Cortex of kidney (tissue), 1 donor: ENCODE measurements at places on chromosomes 3 and 15.

DNA sequence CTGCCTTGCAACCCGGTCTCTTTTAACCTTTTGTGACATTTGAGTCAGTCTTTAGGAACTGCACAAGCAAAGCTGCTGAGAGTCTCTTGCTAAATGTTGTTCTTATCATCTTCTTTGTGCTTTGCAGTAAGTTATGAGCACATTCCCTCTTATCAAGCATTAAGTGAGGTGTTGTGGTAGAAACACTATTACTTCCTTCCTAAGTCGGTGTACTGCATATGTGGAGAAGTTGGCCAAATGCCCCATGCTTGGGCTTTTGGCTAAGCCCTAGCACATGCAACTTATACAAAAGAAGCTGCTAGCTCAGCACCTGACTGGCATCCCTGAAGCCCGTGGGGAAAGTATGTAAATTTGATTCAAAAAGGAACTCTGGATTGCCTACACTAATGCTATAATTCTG, 136.5 kb upstream of the RBMS3 start:
- DNase-seq, result no peak

DNA sequence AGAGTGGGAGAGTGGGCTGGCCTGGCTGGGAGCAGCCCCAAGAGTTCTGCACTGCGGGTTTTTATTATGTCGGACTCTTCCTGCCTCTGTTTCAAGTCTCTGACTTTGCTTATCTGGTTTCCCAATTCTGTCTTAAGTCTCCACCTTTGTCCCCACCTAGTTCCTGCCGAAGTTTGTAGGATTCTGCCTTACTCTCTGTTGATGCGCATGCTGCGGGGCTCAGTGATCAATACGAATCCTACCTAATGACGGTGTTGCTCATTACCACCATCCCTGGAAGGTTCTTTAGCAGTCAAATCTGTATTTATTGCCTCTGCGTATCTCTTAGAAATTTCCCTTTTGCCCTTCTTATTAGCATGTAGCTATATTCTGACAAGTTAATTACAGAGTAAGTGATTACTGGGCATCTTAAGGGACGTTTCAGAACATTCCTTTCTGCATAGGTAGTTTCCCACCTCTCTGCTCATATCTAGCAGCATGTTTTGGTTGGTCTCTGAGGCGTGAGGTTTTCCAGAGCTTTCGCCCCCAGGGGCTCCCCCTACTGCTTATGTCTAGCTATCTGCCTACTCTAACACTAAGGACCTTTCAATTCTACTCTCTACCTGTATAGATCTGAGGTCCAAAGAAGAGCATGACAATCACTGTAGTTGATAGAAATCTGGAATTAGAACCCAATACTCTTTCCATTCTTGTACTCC, 236.0 kb upstream of the EIF1B start:
- no peak for DNase-seq

- DNase-seq, result no peak
These were observed 585 bp upstream of the MKRN2 start for GRCh38 chr3:12556314-12556689.

DNA sequence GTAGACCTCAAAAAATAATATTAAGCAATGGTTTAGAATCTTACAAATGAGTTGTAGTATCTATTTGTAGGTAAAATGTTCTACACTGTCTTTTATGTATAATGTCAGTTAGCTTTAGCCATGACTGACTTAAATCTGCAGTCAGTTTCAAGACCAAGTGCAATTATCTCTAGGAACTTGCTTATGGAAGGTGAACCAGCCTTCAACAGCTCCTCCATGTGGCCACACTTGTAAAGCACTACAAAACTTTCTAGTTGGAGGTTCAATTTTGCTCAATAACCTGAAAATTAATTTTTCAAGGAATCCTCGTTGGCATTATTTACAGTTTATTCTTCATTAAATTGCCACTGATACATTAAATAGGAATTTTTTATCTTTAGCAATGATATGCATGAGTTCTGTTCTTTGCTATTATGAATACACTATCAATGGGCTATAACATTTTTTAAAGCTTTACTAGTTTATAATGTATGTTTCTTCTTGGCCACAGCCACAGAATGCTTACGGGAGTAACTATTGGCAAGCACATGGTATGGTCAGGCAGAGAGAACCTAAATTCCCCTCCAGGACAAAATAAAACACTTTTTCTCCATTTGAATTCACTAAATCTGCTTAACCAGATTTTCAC, 315.3 kb upstream of the UBE2E2 start:
- DNase-seq, result no peak

DNA sequence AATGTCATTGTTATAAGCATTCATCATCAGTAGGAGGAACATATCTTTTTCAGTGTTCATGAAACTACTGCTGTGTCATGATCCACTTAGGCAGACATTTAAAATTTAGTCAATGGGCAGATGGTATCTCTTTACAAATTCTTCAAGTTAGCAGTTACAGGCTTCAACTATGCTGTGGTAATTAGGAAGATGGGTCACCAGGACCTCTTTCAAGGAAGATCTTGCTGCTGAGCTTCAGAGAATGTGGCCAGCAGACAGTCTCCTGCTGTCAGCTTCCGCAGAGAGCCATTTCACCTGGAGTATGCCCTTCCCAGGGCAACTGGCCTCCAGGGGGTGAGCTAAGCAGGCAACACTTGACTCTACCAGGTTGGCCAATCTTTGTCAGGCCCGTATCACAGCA, 19.4 kb downstream of the IFT57 start:
- DNase-seq, result no peak

DNA sequence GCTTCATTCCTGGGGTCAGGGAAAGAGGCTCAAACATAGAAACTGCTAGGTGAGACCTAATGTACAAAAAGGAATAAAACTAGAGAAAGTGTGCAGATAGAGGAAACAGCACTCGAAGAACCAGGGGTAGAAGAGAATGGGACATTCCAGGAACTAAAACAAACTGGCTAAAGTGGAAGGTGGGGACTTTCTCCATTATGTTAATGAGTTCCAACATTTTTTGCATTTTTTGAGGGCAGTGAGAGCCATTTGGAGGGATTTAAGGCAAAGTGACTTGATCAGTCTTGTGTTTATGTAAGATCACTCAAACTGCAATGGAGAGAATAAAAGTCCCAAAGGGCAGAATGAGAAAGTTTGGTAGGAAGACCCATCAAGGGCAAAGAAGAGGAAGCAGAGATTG, 20.6 kb upstream of the SLC4A7 start:
- no peak for DNase-seq

GRCh38 chr3:156412600-156412999, 142.3 kb downstream of the SSR3 start:
- DNase-seq, result no peak

DNA sequence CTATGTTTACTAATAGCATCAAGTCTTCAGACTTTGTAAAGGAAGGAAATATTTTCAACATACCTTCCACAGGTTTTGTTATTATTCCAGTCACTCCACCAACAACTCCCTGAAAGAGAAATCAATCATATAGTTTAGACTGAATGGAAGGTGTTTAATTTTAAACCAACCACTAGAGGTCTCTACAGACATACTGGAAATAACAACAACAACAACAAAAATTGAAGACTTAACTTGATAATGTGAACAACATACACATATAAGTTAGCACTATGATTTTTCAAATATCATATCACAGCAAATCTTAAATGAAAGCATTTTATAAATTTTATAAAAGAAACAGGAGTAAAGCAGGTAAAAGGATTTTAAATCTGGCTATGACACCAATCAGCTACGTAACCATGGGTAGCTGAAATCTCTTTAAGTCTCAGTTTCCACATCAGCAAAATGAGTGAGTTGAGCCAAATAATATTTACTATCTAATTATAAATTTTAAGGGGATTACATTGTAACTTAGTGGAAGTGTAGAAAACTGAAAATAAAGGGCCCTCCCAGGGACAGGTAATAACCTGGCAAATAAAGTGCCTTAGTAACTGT, 188.2 kb downstream of the VPS13C start:
- DNase-seq, result no peak

DNA sequence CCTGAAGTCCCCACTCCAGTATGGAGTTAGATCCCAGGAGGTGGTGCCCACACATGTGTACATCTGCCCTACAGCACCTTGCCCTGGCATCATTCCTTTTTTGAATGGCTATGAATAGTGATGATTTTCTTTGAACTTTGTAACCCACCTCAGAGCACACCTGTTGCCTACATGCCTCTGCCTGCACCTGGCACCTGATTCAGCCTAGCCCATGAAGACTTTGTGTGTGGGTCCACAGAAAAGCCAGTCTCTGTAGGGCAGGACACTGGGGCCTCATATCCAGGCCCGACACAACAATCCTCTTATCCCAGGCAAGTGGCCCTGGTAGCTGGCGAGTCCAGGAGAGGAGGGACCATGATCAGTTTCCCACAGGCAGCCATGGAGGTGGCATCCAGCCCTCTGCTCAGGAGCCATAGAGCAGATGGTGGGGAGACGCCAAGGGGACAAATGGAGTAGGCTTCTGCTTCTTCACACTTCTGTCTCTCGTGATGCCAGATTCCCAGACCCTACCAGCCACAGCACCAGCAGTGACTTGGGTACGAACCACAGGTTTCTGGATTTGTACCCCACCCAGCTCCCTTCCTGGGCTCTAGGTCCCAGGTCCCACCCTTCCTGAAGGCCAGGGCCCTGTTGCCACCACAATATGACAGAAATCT, 230.7 kb downstream of the UACA start:
- DNase-seq, result no peak

DNA sequence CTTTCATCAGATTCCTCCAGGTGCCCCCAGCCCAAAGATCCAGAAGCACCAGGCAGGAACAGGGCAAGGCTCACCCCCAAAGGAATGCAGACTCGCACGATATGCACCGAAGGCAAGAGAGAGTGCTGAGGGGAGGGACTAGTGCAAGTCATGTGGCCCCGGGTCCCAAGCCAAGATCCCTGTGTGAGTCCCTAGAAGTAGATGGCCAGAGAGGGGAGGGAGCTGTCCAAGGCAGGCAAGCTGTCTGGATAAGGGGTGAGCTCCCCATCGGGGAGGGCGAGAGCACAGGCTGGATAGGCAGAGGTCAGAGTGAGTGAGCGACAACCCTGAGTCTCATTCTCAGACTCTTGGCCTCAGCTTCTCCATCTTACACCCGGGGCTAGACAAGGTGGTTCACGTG, 171.5 kb upstream of the LINGO1 start:
- DNase-seq, result no peak

GRCh38 chr15:56631765-56632164, 101.5 kb downstream of the ZNF280D start:
- no peak for DNase-seq

- no peak for DNase-seq
These were observed 38.6 kb downstream of the BTLA start for GRCh38 chr3:112460519-112461195.
